ENCODE measurements at places on chromosomes 12 and 14.

- no peak for DNase-seq
Measured at GRCh38 chr12:41224066-41224465, 35.9 kb downstream of the PDZRN4 start.

- DNase-seq, result no peak
Measured at GRCh38 chr12:112536367-112536730, 117.6 kb downstream of the PTPN11 start.

DNA sequence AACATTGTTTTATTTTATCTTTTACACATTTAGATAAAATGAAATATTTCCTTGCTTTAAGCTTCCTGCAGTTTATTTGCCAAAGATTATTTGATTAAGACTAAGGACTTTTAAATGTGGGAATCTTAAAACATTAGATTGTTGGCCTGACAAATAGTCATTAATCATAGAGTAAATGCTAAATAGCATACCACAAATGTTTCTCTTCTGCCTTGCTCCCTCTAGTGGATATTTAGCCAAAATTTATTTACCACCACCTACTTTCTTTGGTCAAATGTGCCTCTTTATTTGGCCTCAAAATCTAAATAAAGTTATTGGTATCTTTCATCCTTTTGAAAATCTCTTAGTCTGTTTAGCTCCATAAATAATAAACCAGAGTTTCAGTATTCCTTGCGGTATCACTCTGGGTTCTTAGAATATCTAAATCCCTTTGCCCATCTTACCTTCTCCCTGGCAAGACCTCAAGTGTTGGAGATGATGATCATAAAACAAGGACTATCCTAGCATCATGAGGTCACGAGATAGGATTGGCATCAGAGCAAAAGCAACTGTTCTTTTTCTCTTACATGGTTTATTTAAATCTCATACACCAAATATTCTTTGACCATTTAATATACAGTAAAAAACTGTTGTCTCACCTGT, 150.6 kb upstream of the AEBP2 start:
- no peak for DNase-seq

GRCh38 chr14:76271041-76271755, 104.7 kb upstream of the ESRRB start:
- DNase-seq, result no peak

DNA sequence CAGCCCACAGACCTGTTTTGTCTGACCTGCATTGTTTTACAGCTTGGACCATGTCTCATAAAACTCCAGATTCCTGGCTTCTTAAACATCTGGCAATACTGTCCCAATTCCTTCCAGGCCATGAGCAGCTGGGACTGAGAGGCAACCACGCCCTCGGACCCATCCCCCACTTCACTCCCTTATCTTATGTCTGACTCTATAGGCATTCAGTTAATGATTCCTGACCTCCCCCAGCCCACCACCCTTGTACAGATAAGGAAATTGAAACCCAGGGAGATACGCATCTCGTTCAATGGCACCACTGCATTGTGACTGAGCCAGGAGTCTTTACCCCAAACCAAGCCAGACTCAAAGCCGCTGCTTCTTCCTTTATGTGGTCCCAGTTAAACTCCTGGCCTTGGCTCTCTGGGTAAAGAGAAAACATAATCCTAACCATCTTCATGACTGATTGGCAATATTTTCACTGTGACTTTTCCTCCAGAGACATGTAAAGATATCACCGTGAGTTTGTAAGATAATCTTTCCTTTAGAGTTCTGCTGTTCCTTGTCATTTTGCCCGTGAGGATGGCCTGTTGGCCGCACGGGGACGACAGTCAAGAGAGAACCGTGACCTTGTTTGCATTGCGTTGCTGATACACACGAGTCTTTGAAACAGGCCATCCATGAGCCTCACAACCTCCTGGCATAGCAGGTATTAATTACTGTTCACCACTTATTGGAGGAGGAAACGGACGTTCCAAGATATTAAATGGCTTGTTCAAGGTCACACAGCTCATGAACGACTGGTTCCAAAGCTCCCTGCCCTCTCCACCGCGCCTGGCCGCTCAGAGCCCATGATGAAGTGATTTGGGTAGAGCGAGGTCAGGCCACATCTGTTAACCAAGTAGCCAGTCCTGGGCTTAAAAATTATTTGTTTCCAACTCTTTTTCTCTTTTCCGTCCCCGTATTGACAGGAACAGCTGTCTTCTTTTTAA, 39.4 kb downstream of the MAP1LC3B2 start:
- DNase-seq, result no peak

- DNase-seq, result peak; percentile 54
Measured at GRCh38 chr12:55700255-55701018, 7.3 kb downstream of the ITGA7 start.

DNA sequence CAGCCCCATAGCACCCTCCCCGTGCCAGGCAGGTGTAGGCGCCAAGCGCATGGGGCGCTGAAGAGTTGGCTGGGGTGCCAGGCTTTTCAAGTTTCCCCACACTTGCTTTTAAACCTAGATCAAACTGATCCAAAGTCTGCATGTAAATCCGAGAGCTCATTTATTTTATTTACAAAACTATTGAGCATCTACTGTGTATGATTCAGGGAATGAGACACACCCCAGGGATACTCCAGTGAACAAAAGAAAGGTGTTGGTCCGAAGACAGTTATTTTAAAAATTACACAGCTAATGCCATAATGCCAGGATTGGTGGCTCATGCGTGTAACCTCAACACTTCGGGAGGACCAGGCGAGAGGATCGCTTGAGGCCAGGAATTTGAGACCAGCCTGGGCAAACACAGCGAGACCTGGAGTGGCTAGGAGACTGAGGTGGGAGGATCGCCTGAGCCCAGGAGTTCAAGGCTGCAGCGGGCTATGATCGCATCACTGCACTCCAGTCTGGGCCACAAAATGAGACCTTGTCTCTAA, 780 bp upstream of the SLC41A2 start:
- DNase-seq, result no peak

DNA sequence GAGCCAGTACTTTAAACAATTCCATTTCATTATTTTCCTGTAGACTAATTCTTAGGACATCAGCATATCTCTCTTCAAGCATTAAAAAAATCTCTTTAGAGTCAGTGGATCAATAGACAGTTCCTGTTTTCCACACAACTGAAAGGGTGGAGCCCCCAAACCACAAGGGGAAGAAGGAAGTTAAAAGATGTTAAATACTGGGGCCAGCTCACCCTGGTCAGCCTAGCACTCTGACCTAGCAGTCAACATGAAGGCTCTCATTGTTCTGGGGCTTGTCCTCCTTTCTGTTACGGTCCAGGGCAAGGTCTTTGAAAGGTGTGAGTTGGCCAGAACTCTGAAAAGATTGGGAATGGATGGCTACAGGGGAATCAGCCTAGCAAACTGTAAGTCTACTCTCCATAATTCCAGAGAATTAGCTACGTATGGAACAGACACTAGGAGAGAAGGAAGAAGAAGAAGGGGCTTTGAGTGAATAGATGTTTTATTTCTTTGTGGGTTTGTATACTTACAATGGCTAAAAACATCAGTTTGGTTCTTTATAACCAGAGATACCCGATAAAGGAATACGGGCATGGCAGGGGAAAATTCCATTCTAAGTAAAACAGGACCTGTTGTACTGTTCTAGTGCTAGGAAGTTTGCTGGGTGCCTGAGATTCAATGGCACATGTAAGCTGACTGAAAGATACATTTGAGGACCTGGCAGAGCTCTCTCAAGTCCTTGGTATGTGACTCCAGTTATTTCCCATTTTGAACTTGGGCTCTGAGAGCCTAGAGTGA, at the start of gene LYZ:
LYZ (plus strand) TSS at position 220 of the 777 bp plus-strand sequence; CDS start at position 248, 28 bp downstream.
- DNase-seq, result no peak

DNA sequence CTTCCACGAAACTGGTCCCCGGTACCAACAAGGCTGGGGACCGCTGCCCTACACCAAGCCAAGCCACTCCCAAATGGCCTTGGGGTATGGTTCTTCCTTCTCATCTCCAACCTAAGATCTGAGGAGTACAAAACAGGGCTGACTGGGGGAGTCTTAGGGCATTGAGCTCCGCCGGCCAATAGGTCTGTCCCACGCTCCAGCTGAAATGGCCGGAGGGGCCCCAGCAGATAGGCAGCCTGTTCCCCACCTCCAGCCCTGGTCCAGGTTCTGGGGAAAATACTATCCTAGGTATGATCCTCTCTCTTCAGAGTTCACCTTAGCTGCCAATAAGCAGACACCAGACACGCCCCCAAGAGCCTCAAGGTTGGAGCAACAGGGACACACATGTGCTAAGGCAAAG, 90.2 kb downstream of the ACTN1 start:
- peak; percentile 44 for DNase-seq

- DNase-seq, result no peak
Measured at GRCh38 chr12:96354326-96354725, 45.9 kb downstream of the CDK17 start.

DNA sequence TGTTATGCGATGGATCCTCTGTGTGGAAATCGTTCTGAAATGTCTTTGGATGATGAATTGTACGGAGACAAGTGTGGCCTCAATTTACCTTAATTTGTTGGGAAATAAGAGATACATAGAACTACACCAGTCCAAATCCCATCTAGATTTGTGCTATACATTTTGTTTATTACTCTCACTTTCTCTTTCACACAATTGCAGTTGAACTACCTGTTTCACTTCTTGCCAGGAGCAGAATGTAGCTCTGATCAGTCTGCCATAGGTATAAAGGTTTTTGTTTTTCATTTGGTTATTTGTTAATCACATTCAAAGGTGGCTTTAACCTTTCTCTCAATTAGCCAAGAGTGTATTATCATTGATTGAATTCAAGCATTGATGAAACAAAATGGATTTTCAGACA, 268.2 kb downstream of the SNAPC1 start:
- no peak for DNase-seq

GRCh38 chr14:38554026-38554425, 298.1 kb upstream of the CLEC14A start:
- no peak for DNase-seq

GRCh38 chr12:60035835-60036234, 440.0 kb downstream of the SLC16A7 start:
- no peak for DNase-seq

Data from suprapubic skin (tissue), 4 donors.